ENCODE measurements at places on chromosomes 5 and 9. TPM values are rescaled to one million over a fixed set of nuclear protein-coding genes. Genes with fewer than 3 reads are reported as not detected.

PLAC8L1 gene
- not detected for total RNA-seq

OR1Q1 gene
- not detected for total RNA-seq

DNA sequence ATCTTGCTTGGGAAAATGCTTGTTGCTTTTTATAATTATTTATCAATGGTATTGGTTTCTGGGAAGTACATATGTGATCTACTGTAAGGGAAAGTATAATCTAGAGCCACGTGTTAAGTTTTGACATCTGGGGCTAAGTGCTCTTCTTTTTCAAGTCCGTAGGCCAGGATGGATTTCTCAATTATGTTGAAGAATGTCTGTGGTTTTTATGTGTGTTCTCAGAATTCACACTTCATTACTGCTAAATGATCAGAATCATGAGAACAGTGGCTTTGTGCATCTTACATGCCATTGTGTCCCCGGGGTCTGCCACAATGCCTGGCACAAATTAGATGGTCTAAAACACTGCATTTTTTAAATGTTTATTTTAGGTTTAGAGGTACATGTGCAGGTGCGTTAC, 14.5 kb upstream of the AUH start:
- no peak for DNase-seq

DNA sequence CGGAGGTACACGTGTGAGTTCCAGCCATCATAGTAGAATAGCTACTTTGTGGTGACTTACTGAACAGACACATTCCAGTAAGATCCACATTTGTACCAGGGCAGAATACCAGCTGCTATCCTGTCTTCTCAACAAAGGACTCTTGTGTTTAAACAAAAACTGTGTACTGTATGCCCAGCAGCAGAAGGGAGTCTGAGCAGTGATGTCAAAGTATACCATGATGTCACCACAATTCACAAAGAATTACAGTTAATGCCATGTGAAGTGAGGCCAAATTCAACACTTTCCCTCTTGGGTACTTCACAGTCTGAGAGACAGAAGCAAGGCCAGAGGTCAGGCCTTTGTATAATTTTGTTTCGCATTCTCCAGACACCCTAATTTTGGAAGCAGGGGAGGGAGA, 137.0 kb downstream of the ADAMTSL1 start:
- DNase-seq: no peak

DNA sequence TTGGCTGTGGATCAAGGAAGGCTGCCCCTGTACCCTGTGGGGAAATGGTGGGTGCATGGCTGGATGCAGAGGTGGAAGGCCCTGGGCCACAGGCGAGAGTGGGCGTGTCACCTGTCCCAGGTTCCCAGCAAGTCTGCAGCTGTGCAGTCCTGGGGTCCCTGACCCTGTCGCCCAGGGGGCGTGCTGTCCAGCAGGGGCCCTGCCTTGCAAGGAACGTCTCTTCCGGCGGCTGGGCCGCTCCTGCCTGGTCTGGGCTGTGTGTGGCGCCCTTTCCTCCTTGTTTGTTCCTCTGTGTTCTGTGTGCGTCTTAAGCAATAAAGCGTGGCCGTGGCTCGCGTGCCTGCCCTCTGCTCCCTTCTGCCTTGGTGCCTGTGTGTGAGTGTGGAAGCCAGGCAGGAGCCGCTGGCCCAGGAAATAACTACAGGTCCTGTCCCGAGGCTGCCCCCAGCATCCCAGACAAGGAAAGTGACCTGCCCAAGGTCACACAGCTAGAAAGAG, 8.4 kb downstream of the SLC2A6 start:
- DNase-seq: no peak

GRCh38 chr5:133344266-133344665, 268.1 kb downstream of the FSTL4 start:
- DNase-seq: no peak
